CD4-positive, alpha-beta T cell treated with Interleukin-1 beta for 1 hour (primary cell): ENCODE measurements at places on chromosomes 3 and 15.

- DNase-seq: no peak
Measured at GRCh38 chr3:124640635-124641306, 89.5 kb upstream of the UMPS start.

DNA sequence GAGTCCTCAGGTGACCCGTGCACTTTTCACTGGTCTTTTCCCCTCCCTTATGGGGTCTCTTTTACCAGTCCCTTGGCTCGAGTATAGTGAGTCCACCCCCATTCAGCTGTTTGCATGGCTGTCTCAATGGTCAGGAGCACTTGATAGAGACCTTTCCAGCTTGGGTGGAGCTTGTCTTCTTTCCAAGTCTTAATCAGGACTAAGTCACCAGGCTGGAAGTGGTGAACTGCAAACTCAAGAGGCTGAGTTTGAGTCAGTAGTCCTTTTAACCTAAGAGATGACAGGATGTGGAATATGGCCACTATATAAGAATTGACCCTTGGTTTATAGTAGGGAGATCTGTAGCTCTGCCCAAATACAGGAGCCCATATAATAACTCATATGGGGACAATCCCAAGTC, 279.7 kb downstream of the PYDC2 start:
- no peak for DNase-seq

- no peak for DNase-seq
Measured at GRCh38 chr15:33369941-33370622, 59.3 kb downstream of the RYR3 start.

DNA sequence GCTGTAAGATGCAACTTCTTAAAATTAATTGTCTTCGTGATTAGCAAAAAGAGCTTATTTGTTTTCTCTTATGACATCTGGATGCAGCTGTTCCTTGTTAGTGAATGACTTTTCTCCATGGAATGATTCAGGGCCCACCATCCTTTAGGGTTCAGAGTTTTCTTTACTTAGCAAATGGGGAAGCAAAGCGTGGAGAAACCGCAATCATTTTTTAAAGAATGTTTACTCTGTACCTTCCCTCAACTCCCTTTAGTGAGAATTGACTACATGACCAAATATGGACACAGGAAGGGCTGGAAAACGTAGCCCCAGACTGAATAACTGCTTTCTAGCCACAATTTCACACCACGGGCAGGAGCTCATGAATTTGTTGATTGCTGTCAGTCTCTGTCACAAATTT, 130.1 kb downstream of the EDEM1 start:
- no peak for DNase-seq

DNA sequence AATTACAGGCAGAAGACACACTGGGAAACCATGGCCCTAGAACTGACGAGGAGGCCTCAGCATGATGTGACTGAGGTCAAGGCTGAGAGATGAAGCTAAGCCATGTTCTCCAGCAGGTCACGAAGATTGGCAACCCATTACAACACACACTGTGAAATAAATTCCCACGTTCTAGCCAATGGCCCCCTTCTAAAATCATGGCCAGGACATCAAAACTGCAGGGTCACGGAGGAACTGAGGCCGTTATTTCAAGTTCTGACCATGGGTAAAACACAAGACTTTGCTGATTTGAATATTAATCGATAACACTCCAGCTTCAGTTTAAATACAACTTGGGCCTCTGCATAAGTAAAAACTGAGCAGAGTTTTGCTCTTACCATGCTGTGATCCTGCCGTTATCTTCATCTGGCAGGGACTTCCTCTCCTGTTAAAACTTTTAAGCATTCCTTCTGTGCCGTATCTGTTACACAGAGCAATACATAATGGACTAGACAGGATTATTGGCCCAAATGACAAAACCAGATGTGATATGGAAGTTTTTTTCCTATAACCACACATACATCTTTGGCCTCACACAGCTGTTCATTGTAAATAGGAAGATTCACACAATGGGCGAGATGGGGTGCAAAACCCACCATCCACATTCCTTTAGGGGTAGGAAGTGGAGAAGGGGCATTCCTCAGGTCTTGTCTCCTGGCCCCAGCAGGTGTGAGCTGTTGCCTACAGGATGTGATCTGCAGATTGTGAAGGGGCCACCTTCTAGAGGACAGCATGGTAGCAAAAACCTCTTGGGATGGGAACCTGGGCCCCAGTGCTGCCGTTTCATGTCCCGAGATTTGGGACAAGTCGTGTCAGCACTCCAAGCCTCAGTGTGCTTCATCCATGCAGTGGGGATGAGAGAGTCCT, 207.4 kb downstream of the OPA1 start:
- DNase-seq: no peak

DNA sequence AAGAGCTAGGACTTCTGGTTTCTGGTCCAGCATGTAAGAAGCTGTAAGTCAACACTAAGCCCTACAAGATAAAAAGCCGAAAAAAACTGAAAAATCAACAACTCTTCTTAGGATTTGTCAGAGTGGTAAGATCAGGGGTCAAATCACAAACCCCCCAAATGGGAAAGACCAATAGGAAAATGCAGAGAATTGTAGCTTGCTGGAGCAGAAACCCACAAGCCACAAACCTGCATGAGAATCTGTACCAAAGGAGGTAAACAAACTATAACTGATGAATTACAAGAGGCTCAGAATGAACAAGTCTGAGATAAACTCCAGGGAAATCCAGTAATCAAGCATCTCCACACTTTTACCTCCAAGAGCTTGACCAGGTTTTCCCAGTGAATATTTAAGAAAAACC, 36.0 kb downstream of the RFX7 start:
- no peak for DNase-seq

- DNase-seq: no peak
Measured at GRCh38 chr3:186502138-186502948, 41.8 kb downstream of the CRYGS start.

- no peak for DNase-seq
Measured at GRCh38 chr15:76868740-76869139, 36.4 kb downstream of the SCAPER start.

DNA sequence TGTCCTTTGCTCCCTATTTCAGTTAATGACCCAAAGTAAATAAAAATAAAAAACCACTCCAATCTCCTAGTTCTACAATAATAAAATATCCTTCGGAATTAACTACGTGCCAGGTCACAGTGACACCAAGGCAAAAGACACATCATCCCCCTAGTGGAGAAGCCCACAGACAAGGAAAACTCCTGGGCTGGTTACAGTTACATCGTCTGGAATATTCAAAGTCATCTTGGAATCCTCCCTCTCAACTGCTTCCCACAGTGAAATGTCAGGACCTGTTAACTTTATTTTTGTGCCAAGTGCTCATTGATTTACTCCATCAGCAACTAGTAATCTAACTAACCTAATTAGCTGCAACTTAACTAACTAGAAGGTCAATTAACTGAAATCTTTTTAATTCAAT, 349.3 kb downstream of the MAGI1 start:
- no peak for DNase-seq

- no peak for DNase-seq
Measured at GRCh38 chr15:81419332-81419943, 45.4 kb upstream of the TMC3 start.

- DNase-seq: peak; percentile 5
Measured at GRCh38 chr3:45205126-45205525, 21.0 kb downstream of the TMEM158 start.

GRCh38 chr3:15815696-15816095, 17.9 kb upstream of the ANKRD28 start:
- DNase-seq: no peak
